ENCODE measurements at places on chromosomes 5 and 9. TPM values are rescaled to one million over a fixed set of nuclear protein-coding genes. Genes with fewer than 3 reads are reported as not detected.
A peak's percentile ranks its signal among the peaks of the same experiment; 100 is the strongest.

DNA sequence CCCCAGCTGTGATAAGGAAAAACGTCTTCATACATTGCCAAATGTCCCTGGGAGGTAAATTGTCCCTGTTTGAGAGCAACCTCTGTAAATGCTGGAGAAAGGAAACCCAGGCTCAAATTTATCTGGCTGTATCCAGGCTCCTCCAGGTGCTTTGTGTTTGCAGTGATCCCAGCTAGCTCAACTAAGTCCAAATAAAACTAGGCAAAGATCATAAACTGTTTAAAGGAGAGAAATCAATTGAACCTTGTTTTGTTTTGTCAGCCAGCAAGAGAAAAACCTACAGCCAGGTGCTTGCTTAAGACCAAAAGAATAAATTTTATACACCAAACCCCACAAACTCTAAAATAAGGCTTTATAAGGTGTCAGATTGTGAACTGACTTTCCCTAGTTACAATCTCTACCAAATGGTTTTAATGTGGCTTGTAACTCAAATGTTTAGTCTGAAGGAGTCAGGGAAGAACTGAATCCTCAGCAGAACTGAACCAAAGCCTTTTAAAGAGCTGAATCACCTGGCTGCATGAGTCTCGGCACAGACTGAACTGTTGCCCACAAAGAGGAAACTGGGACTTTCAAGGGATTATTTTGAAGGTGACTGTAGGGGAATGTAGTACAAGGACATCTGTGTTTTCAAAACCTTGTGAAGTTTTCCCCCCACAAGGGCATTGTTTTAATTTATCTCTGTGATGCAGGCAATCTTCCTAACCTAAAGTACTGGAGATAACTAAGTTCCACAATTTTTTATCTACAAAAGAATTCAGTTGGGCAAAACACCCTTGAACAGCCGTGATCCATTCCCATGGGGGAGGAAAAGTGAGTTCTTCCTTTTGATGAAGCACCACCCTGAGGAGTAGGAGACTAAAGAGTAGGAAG lies 201.7 kb upstream of the TARS1 start:
- no peak for DNase-seq

DNA sequence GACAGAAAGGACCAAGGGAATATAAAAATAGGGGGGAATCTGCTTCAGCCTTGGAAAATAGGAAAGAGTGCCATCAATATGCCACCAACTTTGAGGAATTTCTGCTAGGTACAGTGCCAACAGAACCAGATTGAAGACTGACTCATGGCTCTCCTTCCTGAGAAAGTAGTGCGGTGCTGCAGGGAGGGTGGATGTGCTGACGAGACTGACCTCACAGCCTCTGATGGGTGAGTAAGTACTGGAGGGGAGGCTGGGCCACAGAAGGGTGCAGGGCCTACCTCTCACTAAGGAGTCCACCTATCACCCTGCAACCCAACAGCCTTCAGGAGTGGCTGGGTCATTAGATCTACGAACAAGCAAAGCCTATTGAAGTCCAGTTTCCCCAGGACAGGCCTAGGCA lies 187.6 kb downstream of the GABBR2 start:
- DNase-seq, result no peak

- no peak for DNase-seq
Measured at GRCh38 chr5:154210163-154210562, 19.6 kb downstream of the GALNT10 start.

- DNase-seq, result no peak
Measured at GRCh38 chr5:172411484-172412072, 42.7 kb downstream of the SH3PXD2B start.

GRCh38 chr5:10607023-10607665 lies 43.3 kb downstream of the ANKRD33B start:
- no peak for DNase-seq

GRCh38 chr9:93254061-93254481 lies 70.1 kb downstream of the WNK2 start:
- no peak for DNase-seq

The ACSL6 gene
- polyA plus RNA-seq, result 0.01 TPM

- DNase-seq, result no peak
Measured at GRCh38 chr9:111610149-111610548, 10.7 kb upstream of the PTGR1 start.

GRCh38 chr5:180433032-180433422 lies 61.2 kb upstream of the CNOT6 start:
- DNase-seq, result no peak

The PCDHGC3 gene
- 22.7 TPM for polyA plus RNA-seq

The ESM1 gene
- 7.0 TPM for polyA plus RNA-seq

DNA sequence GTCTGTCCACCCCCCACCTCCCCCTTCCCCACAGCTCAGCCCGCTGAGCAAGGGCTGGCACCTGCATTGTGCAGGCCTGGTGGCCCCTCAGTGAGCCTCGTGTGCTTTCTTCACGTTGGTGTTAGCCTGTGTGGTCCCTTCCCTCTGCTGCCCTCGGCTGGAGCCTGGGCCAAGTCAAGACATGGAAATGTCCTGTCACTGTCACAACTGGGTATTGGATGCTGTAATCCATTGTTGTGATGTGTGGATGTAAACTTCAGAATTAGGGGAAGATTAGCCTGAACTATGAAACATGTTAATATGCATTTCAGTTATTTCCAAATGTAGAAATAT lies 103.9 kb downstream of the TRIO start:
- DNase-seq, result no peak

GRCh38 chr5:10275460-10275859 lies 25.4 kb downstream of the CCT5 start:
- DNase-seq, result no peak

The GTF3C5 gene
- polyA plus RNA-seq, result 59.5 TPM

DNA sequence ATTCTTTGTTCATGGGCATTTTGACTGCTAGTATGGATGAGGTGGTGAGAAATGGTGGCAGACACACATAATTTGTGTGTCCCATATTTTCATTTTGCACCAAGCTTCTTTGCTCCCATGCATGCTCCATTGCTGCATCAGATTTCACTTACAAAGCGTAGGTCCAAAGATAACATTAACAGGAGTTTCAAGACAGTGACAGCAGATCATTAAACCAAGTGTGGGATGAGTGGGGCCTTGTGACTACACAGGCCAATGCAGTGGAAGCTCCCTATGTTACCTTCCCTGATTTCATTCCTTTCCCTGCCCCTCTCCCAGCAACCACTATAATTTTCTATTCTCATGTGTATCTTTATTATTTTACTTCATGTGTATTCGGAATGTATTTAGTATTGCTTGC lies 142.0 kb downstream of the AOPEP start:
- no peak for DNase-seq

GRCh38 chr5:78813286-78813685 lies 164.7 kb upstream of the LHFPL2 start:
- DNase-seq, result peak; percentile 69

The HOMER1 gene
- polyA plus RNA-seq, result 2.0 TPM

The FGF10 gene
- polyA plus RNA-seq, result not detected

- DNase-seq, result no peak
Measured at GRCh38 chr5:93247105-93247504, 333.9 kb downstream of the NR2F1-AS1 start.

DNA sequence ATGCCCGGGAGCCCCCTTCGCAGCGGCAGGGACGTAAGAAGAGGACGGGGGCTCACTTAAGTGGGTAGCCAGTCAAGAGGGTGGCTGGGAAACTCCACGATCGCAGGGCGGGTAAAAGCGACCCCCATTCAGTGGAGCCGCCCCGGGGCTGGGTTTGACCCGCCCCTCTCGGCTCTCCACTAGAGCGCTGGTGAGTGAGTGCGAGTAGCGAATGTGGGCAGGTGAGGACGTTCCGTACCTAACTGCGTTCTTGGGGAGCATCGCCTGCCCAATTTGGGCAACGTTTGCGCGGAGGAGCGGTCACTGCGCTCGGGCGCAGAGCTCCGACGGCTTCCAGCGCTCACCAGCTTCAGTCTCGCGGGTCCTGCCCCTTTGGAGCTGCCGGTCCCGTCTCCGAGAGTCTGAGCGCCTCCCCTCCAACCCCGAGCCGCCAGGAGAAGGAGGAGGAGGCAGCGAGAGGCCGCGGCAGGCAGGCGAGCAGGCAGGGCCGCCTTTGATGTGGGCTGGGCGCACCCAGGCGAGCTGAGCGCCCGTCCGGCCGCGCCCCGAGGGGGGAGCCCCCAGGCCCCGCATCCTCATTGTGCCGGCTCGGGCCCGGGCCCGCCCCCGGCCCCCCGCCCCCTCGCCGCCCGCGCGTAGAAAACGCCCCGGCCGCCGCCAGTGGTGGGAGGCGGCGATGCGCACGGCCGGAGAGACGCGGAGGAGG lies at the start of gene FGF18:
Gene FGF18, plus strand, starts transcription at position 666 of the 706 bp plus-strand sequence. CDS start 553 bp downstream, outside the sequence.
- peak; percentile 13 for DNase-seq

GRCh38 chr5:160155017-160155750 lies 35.9 kb upstream of the PWWP2A start:
- no peak for DNase-seq

- DNase-seq, result peak; percentile 97
Measured at GRCh38 chr9:131733541-131734061, 6.3 kb downstream of the RAPGEF1 start.

DNA sequence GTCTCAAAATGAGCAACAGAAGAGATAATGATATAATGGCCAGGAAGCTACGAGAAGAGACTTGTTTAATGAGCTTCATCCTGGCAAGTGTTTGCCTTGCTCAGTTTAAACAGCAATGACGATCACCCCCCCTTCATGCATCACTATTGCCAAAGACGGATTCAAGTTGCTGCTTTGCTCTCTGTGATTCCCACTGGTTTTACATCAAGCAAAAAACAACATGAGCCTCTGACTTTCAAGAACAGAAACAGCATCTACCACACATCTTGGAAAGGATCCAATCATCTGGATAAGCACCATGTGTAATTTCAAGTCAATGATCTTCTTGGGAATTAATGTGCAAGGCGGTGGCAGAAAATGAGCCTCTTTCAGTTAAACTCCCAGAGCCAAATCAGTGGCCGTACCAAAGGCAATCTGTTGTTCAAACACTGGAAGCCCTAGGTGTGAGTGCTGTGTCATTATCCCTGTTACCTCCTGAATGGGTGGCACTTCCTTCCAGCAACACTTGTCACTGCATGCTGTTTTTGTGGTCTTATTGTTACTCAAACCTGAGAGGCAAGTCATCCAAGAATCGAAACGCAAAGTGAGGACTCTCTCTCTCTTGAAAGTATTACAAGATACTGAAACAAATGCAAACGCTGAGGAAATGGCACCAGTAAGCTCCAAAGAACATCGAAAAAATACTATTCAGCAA lies 72.8 kb downstream of the MED27 start:
- DNase-seq, result peak; percentile 78

The GPR151 gene
- not detected for polyA plus RNA-seq

DNA sequence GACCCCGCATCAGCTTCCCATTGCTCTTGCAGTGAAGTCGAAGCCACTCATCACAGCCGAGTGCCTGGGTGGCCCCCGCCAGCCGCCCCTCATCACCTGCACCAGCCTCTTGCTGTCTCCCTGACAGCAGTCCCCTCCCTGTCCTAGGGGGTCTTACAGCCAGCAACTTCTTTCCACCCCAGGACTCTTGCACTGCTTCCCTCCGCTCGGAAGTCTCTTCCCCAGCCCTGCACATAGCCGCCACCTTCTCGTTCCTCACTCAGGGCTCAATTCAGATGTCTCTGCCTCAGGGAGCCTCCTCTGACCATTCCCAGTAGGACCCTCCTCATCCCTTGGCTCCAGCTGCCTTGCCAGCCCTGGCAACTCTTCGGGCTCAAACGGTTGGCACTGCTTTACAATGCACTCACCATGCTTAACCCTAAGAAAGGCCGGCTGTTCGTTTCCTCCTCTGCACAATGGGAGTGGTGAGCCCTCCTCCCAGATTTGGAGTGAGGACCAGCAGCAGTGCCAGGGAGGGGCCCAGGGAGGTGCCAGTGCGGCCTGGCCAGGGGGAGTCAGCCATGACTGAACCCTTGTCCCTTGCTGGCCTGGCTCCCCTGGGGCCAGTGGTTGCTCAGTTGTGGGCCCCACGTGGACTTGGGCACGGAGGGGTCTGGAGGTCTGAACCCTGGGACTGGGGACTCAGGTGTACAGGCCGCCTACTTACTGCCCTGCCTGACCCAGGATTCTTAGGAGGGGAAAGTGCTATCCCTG lies 6.1 kb downstream of the TCF7 start:
- no peak for DNase-seq

The TAF11L14 gene
- polyA plus RNA-seq, result not detected

GRCh38 chr5:145341842-145342241 lies 493.3 kb downstream of the PRELID2 start:
- DNase-seq, result peak; percentile 70
